Substantia nigra (tissue), 51 donors: ENCODE measurements at places on chromosomes 2 and 18.

DNA sequence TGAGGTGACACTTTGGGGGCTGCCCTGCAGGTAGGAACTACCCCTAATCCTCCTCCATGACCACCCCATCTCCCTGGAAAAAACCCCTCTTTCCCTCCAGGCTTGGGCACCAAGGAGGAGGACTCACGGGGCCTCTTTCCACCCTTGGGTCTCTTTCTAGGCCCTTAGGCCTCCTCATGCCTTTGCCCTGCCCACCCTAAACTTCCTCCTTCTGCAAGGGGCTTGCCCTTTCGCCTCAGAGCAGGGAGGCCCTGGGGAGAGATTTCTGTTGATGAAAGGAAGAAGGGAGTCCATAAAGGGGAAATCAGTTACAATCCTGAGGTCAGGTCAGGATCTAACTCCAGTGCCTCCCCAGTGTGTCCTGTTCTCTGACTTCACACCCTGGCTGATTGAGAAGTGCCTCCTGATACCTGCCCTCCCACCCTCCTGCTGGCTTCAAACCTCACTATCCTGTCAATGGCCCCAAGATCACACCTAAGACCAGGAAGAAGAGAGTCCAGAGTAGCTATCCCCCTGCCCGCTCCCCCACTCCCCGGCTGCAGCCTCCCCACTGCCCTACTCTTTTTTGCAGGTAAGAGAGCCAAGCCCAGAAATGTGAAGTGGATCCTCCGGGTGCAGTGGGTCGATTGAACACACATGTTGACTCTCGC lies 16.7 kb upstream of the TNS1 start:
- DNase-seq, result no peak

- DNase-seq, result no peak
Measured at GRCh38 chr2:165002638-165003037, 47.3 kb upstream of the SLC38A11 start.

GRCh38 chr2:210086292-210086691 lies 83.9 kb downstream of the RPE start:
- no peak for DNase-seq

- DNase-seq, result no peak
Measured at GRCh38 chr2:175837046-175837445, 165.0 kb downstream of the LNPK start.

GRCh38 chr18:79857082-79857671 lies 59.4 kb downstream of the KCNG2 start:
- DNase-seq, result no peak

DNA sequence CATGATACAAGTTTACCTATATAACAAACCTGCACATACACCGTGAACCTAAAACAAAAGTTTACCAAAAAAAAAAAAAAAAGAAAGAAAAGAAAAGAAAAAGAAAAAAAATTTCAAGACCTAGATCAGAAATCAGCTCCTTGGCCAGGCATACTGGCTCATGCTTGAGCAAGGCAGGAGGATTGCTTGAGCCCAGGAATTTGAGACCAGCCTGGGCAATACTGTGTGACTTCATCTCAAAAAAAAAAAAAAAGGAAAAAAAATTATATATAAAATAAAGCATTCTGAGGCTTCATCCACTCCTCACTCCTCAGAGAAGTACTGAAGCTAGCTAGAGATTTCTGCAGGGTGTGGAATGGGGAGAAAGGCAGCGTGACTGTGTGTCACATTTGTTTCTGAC lies 11.8 kb upstream of the PROC start:
- no peak for DNase-seq

- no peak for DNase-seq
Measured at GRCh38 chr18:36176711-36177110, 10.6 kb upstream of the MOCOS start.

DNA sequence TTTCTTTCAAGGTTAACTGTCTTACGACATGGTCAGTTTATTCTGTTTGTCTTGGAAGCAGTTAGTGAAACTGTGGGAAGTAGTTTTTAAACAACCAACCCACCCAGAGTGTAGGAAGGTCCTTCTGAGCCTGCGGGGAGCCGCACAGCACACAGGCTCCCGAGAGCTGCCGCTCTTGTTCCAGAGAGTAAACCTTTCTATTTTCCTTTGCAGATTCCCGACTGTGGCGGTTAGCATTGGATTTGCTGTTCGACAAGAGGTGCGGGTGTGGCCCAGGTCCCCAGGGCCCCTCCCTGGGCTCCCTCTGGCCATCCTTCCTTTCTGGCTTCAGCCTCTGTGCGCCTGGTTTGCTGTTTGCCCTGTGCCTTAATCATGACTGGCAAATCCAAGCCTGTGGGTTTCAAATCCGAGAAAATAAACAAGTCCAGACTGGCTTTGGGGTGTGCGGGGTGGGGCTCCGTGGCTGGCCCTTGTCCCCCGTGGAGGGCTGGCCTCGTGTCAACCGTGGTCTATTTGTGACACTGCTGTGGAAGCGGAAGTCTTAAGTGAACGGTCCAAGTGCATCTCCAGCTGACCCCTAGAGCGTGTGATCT lies 30.7 kb downstream of the IMPA2 start:
- DNase-seq, result no peak

- DNase-seq, result no peak
Measured at GRCh38 chr2:7742301-7742700, 825.1 kb downstream of the RNF144A start.

- DNase-seq, result no peak
Measured at GRCh38 chr18:48359626-48360025, 49.6 kb downstream of the ZBTB7C start.
